ENCODE measurements at places on chromosomes 1 and 21.

GRCh38 chr1:78080767-78081166 is 35.0 kb downstream of the GIPC2 start:
- no peak for DNase-seq

DNA sequence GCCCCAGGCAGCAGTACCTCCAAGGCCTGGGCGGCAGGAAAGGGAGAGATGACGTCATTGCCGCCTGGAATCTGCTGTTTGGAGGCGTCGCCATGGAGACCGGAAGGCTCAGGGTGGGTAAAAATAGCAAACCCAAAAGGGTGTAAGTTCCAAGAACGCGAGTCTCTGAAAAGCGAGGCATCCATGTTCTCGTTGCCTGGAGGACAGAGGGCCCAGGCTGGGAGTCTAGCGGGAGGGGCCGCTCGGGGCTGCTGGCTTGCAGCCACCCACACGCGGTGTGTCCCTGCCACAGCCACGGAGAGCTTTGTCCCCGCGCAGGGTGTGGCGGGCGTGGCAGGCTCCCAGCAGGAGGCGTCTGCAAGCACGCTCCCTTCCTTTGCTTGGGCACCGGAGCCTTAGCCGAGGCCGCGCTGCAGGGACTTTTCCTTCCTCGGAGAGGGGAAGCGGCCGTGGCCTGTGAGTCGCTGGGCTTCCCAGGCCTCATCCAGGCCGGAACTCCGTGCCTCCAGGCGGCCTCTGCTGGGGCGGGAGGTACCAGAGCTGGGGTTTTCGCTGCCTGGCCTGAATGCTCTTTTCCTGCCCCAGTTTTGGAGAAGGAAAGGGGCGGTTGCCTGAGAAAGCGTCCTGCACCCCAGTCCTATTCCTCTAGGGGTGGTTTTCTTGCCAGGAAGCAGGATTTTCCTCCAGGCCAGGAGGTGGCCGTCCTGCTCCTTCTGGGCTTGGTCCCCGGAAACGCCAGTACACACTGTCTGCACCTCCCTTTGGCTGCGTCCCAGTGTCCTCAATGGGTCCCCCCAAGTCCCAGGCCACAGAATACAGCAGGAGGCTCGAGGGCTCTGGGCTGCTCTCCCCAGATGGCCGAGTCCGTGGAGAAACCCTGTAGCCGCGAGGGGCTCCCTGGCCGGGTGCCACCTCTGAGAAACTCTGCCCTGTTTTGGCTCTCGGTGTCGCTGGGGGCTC is 15.3 kb upstream of the SKI start:
- DNase-seq: no peak

GRCh38 chr1:40384887-40385286 is 11.4 kb downstream of the SMAP2 start:
- no peak for DNase-seq

- DNase-seq: no peak
Measured at GRCh38 chr1:186050360-186050759, 316.2 kb downstream of the HMCN1 start.
